ENCODE measurements at places on chromosomes 1 and 21.

DNA sequence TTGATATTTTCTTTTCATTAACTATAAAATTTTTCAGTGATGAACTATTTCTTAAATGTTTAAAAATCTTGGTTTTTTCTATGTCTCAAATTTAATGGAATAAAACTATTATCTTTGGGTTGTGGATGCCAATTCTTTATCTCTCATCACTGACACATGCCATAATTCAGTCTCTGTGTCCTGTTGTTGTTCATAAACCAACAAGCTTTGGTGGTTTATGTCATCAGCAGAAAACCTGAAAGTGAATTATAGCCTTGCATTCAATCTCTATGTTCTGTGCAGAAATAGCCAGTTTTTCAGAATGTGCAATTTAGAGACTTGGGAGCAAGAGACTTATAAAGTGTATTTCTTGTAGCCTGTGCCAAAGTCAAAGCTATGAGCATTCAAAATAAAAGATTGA is 462.6 kb upstream of the ADGRL4 start:
- DNase-seq, result no peak

- no peak for DNase-seq
Measured at GRCh38 chr21:29168891-29169315, 38.5 kb downstream of the MAP3K7CL start.

DNA sequence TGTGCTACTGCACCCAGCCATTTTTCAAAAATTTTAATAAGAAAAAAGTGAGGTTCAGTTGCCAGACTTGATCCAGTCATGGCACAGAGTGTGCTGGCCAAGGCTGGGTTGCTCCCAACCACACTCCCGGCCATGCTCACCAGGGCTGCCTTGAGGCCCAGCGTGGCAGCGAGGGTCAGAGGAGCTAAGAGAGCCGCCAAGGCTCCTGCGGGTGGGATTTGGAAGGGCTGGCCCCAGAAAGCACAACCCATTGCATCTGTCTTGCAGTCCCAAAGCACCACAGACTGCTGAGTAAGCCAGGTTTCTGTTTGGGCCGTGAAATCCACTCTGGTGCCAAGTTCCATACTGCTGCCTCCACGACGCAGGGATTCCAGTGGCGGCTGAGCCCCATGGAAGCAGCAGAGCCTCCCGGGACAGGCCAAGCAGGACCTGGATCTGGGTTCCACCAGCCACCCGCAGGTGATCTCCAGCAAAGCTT is 22.6 kb downstream of the ZBTB17 start:
- DNase-seq, result no peak

DNA sequence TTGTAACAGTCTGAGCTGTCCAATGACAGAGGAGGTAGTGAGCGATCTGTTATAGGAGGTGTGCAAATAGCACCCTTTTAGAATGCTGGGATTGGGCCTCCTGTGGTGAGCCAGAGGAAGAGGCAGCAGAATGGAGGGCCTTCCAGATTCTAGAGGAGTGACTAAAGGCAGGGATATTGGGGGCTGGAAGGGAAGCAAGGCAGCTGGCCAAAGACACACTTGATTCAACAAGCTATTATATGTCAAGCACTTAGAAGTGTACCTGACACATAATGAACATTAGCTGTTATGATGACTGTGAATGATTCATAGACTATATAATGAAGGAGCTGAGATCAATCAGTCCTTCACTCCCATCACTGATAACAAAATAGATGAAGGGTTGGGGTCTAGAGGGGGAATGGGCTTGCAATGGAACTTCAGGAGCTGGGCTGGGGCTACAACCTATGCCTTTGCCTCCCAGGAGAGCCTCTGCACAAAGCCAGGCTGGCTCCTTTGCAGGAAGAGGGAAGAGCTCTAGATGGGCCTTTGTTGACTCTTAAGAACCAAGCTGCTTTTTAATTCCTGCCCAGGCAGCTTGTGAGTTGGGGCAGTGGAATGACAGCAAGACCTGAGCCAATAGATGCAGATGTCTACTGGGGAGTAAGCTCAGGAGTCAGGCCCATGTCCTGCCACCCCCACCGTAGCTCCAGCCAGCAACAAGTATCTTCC is 2.3 kb upstream of the MKNK1 start:
- DNase-seq, result no peak

All from NT2/D1 (cell line).